ENCODE measurements at places on chromosomes 2 and 18. TPM values are rescaled to one million over a fixed set of nuclear protein-coding genes. Genes with fewer than 3 reads are reported as not detected.
A peak's percentile ranks its signal among the peaks of the same experiment; 100 is the strongest.

HOXD9 gene
- total RNA-seq: 4.9 TPM

PLCL1 gene
- 6.7 TPM for total RNA-seq

GRCh38 chr2:183149489-183149888, 25.2 kb downstream of the NUP35 start:
- DNase-seq: no peak

DNA sequence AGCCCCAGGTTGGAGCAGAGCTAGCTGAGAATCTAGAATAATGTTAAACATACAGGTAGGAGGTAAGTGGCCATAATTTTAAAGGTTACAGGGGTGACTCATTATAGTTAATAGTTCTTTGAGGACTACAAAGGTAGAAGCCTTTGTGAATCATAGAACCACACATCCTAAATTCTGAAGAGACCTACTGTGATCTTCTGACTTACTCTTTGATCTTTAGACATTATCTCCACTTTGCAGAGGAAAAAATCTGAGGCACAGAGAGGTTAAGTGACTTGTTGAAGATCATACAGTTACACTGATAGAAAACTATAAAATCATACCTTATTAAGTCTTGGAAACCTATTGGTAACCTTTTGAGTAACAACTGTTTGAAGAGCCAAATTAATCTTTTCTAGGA, 1051.3 kb upstream of the NRXN1 start:
- DNase-seq: no peak

DNA sequence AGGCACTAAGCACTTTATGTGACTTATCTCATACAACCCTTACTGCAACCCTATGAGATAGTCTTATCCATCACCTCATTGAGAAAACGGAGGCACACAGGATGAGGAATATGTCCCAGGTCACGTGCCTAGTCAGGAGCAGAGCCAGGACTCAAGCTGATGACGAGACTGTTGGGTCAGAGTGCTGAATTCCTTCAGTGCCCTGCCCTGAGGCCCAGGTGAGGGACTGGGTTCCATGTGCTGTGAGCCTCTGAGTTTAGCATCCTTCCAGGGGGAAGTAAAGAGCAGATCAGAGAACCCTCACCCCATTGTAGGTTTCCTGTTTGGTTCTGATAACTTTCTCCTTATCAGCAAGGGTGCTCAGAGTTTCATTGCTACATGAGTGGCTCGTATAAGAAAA, 11.7 kb upstream of the EDAR start:
- DNase-seq: no peak

DNA sequence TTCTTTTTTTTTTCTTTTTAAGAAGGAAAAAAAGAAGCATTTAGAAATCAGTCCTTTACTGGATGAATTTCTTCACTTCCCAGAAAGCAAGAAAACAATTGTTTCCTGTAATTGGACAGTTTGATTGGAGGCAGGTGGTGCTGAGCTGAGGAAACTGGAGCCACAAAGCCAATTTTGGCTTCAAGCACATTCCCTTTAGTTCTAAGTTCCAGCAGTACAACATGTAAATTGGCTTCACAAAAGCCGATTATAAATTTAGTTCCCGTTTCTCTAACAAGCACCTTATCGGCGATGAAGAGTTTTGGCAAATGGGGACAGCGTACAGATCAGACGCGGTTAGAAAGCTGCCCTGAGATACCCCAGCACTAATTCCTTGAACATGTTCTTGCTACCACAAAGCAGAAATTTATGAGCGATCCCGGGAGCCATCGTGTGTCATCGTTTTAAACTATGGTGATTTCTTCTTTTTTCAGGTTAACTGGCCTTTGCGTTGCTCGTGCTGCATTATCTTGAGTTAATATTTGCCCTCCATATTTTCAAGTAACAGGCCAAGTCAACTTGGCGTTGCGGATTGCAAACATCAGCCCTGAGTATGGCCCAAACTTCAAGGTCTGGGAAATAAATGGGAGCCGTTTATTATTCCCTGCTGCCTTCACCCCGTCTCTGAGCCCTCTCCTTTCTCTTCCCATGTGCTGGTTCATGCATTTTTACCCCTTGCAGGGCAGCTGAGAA, 190.4 kb upstream of the ID2 start:
- DNase-seq: peak; percentile 34

- no peak for DNase-seq
Measured at GRCh38 chr2:126863336-126864015, 35.2 kb upstream of the TEX51 start.

DNA sequence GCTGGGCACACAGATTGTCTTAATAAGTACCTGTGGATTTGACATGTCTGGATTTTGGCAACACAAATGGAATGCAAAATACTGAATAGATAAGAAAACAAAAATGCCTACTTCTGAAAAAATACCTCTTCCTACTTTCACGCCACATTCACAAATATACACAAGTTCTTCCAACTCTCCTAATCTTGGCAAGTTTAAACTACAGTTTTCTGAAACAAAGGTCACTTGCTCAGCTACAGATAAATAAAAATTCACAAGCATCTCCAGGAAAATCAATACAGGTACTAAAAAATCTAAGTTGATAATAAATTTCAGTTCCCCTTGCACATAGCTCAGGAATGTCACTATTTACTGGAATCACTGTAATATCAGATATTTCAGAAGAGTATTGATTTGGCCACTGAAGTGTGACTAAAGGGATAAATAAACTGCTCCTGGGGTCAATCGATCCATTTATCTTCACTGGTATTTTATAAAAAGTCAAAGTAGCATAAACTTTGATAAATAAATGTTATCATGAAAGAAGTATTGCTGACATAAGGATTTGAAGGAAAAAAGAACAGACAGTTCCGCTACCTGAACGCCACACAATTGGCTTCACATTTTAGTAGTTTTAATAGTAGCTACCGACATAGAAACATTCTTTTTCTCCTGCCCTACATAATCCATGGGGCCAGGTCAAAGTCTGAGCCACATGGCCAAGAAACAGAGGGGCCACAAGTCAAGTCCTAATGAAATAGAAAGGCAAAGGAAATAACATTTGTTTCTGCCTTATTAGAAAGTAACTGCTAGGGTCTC, 243.1 kb downstream of the AFF3 start:
- no peak for DNase-seq

SOWAHC gene
- 30.9 TPM for total RNA-seq

DNA sequence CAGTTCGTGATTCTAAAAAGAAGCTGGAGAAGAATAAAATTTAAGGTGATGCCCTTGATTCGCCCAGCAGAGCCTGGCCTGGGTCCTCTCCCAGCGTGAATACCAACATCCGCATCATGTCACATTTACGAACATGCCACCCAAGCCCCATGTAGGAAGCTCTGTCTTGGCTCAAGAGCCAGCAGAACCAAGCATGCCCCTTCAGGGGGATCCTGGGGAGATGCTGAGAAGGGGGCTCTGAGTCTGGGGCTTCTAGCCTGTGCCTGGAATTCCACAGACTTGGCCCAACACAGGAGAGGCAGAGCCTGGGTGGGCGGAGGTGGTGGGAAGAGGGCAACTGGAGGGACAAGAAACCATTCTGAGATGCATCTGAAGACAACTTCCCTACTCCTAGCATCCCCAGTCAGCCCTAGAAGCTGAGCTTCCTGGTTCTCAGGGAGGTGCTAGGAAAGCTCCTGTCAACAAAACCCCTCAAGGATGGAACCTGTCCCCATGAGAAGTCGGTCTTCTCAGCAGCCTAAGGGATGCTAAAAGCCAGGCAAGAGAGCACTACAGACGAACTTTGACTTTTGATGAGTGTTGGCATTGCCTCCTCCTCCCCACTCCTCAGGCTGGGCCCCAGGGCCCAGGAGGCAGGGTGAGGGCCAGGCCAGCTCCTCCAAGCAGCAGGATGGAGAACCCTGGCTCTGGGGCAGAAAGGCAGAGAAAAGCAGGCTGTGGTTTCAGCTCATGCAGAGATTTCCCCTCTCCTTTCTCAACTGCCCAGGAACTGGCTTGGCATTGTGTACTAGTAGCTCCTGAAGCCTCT, 57.9 kb downstream of the POLR1A start:
- DNase-seq: no peak

- no peak for DNase-seq
Measured at GRCh38 chr18:47932190-47932589, 1.7 kb upstream of the SMAD2 start.

- no peak for DNase-seq
Measured at GRCh38 chr2:226794196-226794661, 5.4 kb downstream of the IRS1 start.

IL36RN gene
- total RNA-seq: not detected

GRCh38 chr2:48428449-48428848, 101.5 kb upstream of the STON1 start:
- no peak for DNase-seq

DNA sequence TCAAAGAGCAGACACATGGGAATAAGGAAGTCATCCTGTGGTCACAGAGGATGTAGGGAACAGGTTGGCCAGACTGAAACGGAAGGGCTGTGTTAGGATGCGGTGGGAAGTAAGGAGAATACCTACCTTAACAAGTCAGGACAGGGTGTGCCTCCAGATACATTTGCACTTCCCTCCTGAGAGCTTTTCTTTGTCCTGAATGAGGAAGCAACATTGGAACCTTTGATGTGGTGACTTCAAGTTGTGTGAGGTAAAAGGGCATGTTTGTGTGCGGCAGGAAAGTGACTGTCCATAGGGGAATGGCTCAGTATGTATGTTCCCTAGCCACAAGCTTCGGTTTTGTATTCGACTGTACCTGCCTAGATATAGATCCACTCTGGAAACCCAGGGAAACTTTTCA, 24.9 kb upstream of the LRRTM1 start:
- no peak for DNase-seq

DNA sequence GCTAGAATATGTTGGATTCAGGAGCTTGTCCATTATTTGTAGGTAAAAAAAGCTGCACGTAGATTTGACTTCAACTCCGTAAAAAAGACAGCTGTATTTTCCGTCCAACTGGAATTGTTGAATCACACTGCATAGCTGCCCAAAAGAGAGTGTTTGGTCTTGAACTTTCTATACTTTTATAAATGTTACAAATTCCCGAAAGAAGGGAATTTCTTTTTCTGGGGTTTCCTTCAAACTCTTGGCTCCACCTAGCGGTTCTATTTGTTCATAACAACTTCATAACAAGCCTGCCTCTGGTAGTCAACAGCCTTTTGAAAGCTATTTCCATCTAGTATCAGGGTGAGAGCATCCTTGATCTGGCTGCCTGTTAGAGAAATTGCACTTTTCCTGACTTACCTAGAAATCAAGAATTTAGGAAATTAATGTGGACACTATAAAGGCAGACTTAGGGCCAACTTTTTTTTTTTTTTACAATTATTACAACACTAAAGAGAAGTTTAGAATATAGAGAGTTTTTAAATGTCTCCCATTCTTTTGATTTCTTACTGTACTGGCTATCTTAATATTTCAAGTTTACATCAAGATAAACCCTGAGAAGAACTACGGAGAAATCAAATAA, 48.1 kb downstream of the TMEM185B start:
- DNase-seq: no peak

ICA1L gene
- 18.4 TPM for total RNA-seq

INSIG2 gene
- total RNA-seq: 23.2 TPM
